Urothelium cell line (cell line): ENCODE measurements at places on chromosomes 6 and 20.
A peak's percentile ranks its signal among the peaks of the same experiment; 100 is the strongest.

- no peak for DNase-seq
Measured at GRCh38 chr6:77650098-77650663, 2.7 kb upstream of the MEI4 start.

DNA sequence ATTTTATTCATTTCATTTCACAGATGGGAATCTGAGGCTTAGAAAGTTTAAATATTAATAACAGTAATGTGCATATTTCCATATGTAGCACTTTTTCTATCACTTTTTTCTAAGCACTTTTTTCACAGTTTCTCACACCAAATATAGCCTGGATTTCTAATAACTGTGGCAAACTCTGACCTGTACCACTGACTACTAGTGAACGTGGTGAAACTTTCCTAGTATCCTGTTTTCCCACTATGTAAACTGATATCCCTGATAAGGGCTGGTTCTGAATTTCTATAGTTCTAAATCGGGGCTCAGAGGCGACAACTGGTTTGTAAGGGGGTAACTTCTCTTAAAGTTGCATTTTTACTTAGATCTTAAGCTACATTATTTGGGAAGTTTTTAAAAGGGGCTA, 32.6 kb downstream of the MAP7 start:
- DNase-seq: no peak

GRCh38 chr6:164150232-164150631, 735.7 kb downstream of the QKI start:
- DNase-seq: no peak

GRCh38 chr20:52312132-52312729, 120.7 kb upstream of the ZFP64 start:
- peak; percentile 78 for DNase-seq

DNA sequence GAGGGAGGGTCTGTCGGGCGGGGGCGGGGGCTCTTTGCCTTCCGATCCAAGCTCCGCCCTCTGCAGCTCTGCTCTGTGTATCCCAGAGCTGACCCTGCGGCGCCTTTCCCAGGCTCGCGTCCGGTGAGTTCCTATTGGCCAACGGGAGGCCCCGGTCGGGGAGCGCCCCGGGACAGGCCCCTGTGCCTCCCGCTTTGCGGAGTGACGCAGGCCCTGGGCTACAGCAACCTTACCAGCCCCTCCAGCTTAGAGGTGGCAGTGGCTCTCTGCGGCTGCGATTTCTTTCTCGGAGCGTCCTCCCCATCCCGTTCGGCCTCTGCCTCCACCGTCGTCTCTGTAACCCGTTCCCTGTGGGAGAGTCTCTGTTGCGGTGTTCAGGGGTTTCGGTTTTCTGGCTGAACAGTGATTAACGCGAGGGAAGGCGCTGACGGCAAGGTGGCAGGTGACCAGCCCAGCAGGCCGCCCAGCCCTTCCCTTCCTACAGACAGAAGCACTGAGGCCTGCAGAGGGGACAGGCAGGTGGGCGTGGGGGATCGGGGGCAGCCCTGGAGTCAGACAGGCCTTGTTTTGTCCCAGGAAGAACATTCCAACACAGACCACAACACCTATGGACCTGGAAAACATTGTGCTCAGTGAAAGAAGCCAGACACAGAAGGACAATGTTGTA, 18.1 kb upstream of the CEBPB start:
- no peak for DNase-seq

GRCh38 chr20:38066969-38067716, 33.6 kb downstream of the RPRD1B start:
- no peak for DNase-seq

- no peak for DNase-seq
Measured at GRCh38 chr20:21129861-21130260, 4.0 kb downstream of the KIZ start.

GRCh38 chr6:131488780-131489179, 84.2 kb upstream of the ARG1 start:
- DNase-seq: no peak

- no peak for DNase-seq
Measured at GRCh38 chr6:150200428-150201100, 57.7 kb downstream of the PPP1R14C start.

DNA sequence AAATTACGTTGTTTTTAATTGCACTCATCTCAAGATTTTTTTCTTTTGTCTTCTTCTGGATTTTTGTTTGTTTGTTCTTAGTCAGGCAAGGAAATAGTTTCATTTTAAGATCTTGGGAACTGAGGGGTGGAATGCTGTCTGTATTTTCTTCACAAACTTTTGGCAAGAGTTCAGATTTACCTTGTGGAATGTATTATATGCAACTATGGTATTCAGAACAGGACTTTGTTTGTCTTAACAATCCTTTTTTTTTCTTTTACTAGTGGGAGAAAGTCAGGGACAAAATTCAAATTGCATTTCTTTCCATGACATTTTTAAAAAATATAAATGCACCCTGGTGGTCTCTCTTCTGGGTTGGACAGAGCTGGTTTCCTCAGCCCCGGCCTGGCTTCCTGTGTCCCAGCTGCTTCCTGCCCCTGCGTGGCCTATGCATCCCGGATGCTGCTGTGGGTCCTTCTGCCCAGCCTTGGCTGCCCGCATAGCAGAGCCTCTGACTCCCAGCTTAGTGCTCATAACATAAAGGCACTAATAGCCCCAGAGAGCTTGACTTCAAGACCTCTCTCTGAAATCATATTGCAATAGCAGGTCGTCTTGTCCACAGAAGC, 520.7 kb downstream of the QKI start:
- DNase-seq: peak; percentile 27

GRCh38 chr6:133871131-133871530, 17.8 kb upstream of the TCF21 start:
- DNase-seq: no peak

- no peak for DNase-seq
Measured at GRCh38 chr6:1278061-1278720, 33.7 kb upstream of the FOXQ1 start.

GRCh38 chr20:6819599-6819998, 52.1 kb downstream of the BMP2 start:
- DNase-seq: no peak

- DNase-seq: no peak
Measured at GRCh38 chr20:3247638-3248037, 8.6 kb upstream of the SLC4A11 start.

DNA sequence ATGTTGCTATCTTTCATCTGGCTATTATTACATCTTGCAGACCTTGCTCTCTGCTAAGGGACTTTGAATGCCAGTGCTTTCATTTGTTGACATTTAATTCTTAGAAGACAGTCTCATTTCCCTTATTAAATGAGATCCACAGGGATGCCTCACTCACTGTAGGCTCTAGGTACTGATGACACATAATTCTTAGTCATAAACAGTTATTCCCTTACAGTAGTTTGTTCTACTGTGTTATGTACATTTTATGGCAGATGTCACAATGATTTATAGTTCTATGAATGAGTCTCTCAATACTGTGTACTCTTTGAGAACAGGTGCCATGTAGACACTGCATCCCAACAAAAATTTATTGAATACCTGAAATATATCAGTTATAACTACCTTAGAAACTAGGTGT, 70.3 kb downstream of the FAM83B start:
- DNase-seq: peak; percentile 17

- peak; percentile 27 for DNase-seq
Measured at GRCh38 chr6:38493931-38494547, 145.7 kb downstream of the BTBD9 start.

DNA sequence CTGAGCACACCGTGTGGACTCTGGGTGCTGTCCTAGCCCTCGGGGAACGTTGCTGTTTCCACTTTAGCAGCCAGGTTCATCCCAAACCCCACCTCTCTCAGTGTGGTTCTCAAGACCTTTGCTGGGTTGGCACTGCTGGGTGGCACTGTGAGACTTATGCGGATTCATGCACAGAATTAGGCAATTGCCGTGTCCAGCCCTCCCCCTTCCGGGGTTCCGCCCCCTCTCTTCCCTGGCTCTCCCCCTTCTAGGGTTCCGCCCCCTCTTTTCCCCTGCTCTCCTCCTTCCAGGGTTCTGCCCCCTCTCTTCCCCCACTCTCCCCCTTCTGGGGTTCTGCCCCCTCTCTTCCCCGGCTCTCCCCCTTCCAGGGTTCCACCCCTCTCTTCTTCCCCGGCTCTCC, 39.8 kb upstream of the SLCO4A1 start:
- DNase-seq: peak; percentile 70
